Activated B cell treated with CpG ODN at 0.5 μM for 24 hours (primary cell): ENCODE measurements at places on chromosomes 16 and 17. TPM values are rescaled to one million over a fixed set of nuclear protein-coding genes. Genes with fewer than 3 reads are reported as not detected.

GRCh38 chr17:77356690-77357201 lies 216.0 kb downstream of the SEC14L1 start:
- no peak for DNase-seq

GRCh38 chr16:46857368-46857945 lies 26.5 kb upstream of the C16orf87 start:
- DNase-seq: no peak

GRCh38 chr17:80937462-80938381 lies 53.9 kb upstream of the CHMP6 start:
- no peak for DNase-seq

DNA sequence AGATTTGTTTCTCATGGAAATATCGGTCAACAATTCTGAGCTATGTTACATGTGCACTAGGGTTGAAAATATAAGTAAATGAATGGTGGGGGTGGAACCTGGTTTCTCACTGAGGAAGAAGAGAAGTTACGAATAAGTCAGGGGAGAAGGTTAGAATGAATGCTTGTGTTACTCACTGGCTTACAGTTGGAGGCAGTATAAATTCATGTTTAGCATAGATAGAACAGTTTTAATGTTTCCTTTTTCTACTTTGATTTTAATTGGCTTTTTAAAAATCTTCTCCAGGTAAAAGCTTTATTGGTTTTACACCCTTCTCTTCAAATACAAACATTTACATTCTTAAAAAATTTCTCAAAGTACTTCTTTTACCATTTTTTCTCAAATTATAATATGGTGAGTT lies 1113.7 kb downstream of the CDH11 start:
- no peak for DNase-seq

DNA sequence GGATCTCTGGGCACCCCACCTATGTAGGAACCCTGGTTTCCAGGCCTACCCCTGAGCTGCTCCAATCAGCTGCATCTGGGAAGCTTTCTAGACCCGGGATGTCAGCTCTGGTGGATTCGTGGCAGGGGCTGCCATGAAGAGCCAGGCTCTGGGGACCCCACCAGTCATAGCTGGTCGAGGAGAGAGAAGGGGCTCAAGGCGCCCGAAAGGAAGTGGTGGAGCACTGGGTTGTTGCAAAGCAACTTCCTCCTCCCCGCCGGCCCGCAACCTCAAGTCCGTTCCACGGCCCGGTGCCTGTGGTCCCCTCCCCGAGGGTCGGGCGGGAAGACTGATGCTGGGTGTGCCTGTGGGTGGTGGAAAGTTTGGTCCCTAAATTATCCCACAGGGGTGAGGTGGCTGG lies 10.2 kb downstream of the TBKBP1 start:
- DNase-seq: peak; percentile 48

TMED6 gene
- 2.0 and 2.8 TPM in 2 replicates for total RNA-seq

DLX4 gene
- total RNA-seq: 0.42 TPM in 2 replicates

SRL gene
- total RNA-seq: not detected in 2 replicates

DNA sequence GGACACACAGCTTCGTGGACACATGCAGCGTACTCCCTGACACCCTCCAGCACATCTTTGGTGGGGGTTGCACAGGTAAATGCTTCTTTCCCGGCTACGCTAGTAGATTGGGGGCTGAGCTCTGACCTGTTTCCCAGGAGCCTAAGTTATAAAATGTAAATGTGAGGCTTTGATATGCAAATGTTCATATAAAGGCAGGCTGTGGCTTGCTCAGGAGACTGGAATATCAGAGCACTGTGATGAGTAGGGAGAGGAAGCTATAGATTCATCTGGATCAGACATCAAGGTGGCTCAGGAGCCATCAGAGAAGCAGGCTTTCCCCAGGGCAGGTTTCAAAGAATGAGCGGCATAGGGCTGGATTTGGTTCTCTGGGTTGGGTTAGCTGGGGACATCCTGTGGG lies 3.4 kb upstream of the ETV4 start:
- no peak for DNase-seq

TBC1D3E gene
- total RNA-seq: 1.3 and 1.6 TPM in 2 replicates

HBQ1 gene
- not detected in 2 replicates for total RNA-seq

DNA sequence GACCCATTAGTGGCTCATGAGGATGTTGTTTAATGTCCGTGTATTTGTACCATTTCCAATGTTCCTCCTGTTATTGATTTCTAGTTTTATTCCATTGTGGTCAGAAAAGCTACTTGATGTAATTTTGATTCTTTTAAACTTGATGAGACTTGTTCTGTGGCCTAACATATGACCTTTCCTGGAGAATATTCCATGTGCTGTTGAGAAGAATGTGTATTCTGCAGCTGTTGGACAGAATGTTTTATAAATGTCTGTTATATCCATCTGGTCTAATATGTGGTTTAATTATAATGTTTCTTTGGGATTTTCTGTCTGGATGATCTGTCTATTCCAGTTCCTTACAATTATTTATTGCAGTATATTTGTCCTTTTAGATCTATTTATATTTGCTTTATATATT lies 2.9 kb upstream of the ABCA10 start:
- no peak for DNase-seq

- no peak for DNase-seq
Measured at GRCh38 chr16:66925322-66925840, at the start of gene RRAD. RRAD (minus strand) TSS chr16:66925535; CDS start chr16:66925179, 356 bp downstream.

DNA sequence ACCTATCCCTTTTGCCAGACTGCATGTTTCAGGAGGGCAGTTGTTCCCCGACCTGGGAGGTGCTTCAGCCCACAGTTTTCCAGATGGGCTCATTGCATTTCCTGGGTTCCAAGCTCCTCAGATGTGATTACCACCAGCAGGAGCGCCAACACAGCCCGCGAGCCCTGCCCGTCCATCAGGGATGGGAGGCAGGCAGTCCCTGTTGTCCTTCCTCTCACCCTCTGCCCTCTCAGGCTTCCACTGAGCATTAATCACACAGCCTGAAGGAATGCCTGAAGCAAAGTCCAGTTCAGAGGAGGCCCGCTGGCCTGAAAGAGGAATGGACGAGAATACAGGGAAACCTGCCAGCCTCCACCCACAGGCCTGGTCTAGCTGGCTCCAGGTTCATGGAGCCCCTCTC lies 256.3 kb upstream of the SDK2 start:
- no peak for DNase-seq

GRB7 gene
- total RNA-seq: 0.44 TPM in 1 of 2 replicates, not detected in the other

DNA sequence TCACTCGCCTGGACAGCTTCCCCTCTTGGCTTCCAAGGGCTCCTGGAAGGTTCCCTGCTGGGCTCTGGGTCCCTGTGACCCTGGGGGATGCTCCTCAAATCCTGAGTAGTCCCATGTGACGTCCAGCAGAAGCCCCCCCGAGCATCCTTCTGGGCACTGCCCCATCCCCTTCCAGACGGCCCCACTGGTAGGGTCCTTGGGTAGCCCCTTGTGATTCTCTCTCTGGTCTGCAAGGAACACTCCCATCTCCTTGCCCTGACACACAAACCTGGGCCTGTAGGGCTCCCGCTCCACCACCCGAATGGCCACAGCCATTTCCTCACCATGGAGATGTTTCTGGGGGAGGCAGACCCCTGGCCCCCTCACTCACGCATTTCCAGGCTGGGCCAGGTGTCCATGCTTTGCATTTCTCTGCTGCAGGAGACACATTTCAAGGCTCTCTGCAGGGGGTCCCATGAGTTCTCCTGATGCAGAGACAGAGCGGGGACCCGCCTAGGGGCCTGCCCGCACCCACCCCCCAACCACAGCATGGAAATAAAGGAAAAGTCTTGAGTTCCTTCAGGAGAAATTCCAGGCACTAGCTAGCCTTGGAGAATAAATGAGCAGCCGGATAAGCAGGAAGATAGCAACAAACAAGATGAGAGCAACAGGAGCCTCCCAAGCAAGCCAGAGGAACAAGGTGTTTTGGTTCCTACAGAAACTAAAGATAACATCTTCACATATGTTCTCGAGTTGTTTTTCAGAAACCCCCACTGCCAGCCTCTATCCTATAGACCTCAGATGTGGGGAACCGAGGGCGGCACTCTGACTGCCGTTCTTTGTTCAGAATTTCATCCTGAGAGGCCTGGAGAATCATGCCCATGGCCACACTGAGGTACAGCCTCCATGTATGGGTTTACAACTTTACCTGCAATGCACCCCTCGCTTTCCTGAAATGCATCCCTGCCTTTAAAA lies 128.8 kb downstream of the MGAT5B start:
- DNase-seq: no peak

DNA sequence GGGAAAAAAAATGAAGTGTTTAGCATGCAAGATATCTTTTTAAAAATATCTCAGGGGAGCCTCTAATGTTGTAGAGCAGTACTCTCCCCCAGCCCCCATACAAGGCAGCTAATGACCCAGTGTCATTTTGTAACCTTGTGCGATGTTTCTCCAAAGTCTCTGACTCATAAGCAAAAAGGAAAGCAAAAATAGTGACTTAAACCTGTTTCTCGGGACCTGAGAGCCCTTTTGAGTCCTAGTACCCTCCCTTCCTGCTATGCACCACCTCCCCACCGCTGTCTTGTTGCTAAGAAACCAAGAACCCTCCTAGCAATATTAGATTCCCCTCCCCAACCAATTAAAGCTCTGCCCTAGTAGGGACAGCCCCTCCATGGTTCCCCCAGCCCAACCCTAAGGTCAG lies 2.8 kb downstream of the MYCBPAP start:
- no peak for DNase-seq

PRR35 gene
- not detected in 2 replicates for total RNA-seq

- no peak for DNase-seq
Measured at GRCh38 chr16:31134625-31135534, 647 bp downstream of the PRSS8 start.

DNA sequence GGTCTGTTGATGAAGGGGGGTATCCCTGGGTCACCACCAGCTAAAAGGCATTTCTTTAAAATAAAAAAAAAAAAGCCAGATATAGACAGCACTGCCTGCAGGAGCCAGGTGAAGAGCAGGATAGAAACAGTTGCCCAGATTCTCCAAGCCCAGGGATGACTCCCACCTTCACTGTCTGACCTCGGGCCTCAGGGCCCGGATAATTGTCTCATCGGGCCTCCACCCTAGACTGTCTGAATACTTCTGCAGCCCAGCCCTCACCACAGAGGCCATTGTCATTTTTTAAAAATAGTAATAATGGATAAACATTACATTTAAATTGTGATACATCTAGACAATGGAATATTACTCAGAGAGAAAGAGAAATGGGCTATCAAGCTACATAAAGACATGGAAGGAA lies 92.8 kb upstream of the TNRC6C start:
- no peak for DNase-seq

GRCh38 chr17:63519116-63519881 lies 3.9 kb upstream of the KCNH6 start:
- no peak for DNase-seq

SLC12A3 gene
- 3.8 and 5.0 TPM in 2 replicates for total RNA-seq

DNA sequence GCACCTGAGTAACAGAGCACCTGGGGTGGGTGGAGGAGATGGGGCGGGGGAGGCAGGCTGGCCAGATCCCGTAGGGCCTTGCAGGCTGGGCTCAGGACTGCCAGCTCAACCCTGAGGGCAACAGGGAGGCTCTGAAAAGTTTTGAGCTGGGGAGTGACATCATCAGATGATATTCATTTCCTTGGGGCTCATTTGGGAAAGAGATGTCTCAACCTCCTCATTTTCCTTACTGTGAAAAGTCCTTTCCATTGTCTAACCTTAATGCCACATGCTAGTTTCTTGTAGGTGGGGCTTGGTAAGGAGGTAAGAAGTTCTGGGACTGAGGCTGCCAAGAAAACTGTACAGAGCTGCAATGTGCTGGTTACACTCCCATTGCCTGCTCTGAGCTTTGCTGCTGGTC lies 3.7 kb downstream of the TNS4 start:
- no peak for DNase-seq

CCL23 gene
- total RNA-seq: not detected in 2 replicates

DNA sequence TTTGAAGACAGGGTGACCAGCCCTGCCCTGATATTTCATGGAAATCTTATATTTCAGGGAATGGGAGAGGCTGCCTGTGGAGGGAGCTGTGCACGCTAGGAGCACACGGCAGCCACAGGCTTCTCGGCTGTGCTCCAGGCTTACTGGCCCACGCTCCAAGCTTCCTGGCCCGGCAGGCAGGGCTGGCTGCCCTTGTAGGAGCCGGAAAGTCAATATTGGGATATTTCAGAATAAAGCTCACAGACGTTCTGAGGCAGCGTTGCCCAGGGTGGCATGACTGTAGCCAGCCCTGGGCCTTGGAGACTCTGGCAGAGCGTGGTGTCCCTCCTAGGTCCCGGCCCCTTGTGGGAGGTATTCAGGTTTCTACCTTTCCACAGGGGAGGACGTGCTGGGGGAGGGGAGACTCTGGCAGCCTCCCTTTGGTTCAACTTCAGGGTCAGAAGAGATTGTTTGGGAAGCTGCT lies 95.6 kb downstream of the NPIPB11 start:
- DNase-seq: no peak

GRCh38 chr16:31367853-31368252 lies 12.9 kb downstream of the ITGAX start:
- DNase-seq: no peak

GRCh38 chr16:50548909-50549560 lies 839 bp downstream of the NKD1 start:
- no peak for DNase-seq

CBFA2T3 gene
- total RNA-seq: 50.8 and 63.3 TPM in 2 replicates

GRCh38 chr17:9487406-9487805 lies 88.2 kb downstream of the STX8 start:
- no peak for DNase-seq

MT4 gene
- total RNA-seq: not detected in 2 replicates

- DNase-seq: no peak
Measured at GRCh38 chr17:31136319-31136718, 41.5 kb downstream of the NF1 start.

DNA sequence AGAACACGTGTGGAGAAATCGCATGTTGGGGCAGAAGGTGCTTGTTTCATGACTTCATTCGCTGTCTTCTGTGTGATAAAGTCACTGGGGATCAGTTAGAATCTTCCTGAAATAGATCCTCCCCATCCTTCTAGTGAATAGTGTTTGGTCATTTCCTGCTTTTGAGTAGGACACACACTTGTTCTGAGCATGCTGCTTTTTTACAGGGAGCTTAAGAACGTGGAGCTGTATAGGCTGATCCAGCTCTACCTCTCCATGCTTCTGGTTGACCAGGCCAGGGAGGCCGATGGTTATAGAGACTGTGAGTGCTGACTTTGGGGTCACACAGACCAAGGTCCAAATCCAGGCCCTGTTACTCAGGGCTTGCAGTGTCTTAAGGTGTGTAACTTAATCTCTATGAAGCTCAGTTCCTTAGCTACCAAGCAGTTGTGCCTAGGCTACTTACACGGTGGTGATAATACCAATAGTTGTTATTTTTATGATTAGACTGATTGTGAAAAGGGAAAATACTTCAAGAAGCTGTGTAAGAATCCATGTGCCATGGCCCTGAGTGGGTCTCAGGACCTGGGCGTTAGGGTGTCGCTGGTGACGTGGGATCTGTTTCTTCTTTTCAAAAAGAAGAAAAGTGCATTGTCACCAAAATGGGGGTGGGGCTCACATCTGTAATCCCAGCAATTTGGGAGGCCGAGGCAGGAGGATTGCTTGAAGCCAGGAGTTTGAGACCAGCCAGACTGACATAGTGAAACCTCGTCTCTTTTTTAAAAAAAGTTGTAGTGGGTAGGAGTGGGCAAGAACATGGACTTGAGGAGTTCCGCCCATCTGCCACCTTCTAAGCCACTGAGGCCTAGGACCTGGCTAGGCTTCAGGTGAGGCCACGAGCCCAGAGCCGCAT lies 64.1 kb upstream of the LGALS9 start:
- no peak for DNase-seq
